ENCODE measurements at places on chromosomes 4 and X.

DNA sequence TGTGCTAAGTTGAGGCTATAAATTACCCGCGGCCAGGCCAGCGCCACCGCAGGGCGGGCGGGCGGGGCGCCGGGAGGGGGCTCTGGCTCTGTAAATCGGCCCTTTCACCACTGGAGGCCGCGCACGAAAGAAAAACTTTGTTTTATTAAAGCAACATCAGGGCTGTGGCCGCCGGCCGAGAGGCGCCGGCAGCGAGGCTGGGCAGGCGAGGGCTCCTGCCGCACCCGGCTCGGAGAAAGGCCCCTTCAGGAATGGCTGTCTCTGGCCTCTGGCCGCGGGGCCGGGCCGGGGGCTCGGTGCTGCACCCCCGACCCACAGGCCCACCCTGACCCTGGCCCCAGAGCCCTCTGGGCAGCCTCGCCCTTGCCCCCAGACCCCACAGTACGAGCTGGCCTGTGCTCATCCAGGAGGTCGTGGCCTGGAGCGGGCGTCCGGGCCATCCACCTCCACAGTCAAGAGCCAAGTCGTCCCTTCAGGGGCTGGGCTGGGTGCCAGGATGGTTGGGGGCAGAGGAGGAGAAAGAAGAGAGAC, 29.5 kb upstream of the FGFR3 start:
- no peak for DNase-seq

DNA sequence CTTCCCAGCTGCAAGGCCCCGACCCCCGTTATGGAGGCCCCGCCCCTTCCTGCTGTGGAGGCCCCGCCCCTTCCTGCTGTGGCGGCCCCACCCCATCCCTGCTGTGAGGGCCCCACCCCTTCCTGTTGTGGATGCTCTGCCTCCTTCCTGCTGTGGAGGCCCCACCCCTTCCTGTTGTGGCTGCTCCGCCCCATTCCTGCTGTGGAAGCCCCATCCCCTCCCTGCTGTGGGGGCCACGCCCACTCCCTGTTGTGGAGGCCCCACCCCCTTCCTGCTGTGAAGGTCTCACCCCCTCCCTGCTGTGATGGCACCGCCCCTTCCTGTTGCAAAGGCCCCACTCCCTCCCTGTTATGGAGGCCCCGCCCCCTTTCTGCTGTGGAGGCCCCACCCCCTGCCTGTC, 104.9 kb upstream of the PSAPL1 start:
- DNase-seq = no peak

- DNase-seq = no peak
These were observed 61.1 kb upstream of the DCTD start for GRCh38 chr4:182978152-182978827.

DNA sequence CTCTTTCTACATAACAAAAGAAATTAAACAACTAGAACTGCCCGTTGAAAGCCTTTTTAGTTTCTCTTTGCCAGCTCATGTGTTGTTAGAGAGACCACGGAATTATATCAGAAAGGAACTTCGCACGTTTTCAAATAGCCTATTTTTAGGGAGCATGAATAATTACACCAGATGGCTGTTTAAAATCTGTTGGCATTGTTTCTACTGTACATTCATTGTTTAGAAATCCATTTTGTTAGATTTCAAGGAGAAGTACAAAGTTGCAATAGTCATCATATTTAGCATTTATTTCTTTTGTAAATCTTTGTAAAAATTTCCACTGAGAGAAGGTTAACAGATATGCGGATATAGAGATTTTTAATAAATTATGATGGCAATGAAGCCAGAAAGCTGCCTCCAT, 403.0 kb upstream of the HS3ST1 start:
- no peak for DNase-seq

DNA sequence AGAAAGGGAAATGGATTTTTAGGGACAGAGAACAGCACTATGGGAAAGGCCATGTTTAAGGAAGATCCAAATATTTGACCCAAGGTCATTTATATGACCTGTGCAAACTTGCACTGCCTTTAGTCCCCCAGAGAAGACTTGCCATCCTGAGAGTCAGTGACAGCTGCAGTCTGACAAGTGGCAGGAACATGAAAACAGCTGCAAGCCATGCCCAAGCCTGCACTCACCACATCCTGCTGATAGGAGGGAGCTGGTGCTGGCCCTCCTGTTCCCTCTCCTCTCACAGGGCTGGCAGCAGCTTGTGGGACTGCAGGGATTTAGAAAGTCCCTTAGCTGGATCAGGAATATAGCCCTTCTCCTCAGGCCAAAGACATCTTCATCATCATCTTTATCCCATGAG, 187.7 kb downstream of the RAP1GDS1 start:
- DNase-seq = no peak

- peak; percentile 93 for DNase-seq
These were observed 3.4 kb upstream of the AVPR2 start for GRCh38 chrX:153900831-153901752.

- no peak for DNase-seq
These were observed 121.6 kb upstream of the FAT1 start for GRCh38 chr4:186845137-186845842.

DNA sequence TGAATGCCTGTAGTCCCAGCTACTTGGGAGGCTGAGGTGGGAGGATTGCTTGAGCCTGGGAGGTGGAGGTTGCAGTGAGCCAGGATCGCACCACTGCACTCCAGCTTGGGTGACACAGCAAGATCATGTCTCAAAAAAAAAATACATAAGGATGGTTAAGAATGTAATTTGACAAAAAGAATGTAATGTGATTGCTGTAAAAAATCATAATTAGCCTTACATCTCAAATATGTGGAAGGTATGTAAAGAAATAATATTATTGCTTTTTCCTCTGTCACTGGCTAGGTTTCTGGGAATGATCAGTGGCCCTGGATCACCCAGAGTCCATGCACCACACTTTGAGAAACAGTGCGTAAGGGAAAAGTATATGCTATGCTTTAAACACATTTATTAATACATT, 106.1 kb upstream of the C1GALT1C1 start:
- DNase-seq = no peak

- DNase-seq = no peak
These were observed 20.4 kb downstream of the SASH3 start for GRCh38 chrX:129800186-129800585.

GRCh38 chr4:74320559-74321118, 12.4 kb downstream of the EPGN start:
- peak; percentile 79 for DNase-seq

DNA sequence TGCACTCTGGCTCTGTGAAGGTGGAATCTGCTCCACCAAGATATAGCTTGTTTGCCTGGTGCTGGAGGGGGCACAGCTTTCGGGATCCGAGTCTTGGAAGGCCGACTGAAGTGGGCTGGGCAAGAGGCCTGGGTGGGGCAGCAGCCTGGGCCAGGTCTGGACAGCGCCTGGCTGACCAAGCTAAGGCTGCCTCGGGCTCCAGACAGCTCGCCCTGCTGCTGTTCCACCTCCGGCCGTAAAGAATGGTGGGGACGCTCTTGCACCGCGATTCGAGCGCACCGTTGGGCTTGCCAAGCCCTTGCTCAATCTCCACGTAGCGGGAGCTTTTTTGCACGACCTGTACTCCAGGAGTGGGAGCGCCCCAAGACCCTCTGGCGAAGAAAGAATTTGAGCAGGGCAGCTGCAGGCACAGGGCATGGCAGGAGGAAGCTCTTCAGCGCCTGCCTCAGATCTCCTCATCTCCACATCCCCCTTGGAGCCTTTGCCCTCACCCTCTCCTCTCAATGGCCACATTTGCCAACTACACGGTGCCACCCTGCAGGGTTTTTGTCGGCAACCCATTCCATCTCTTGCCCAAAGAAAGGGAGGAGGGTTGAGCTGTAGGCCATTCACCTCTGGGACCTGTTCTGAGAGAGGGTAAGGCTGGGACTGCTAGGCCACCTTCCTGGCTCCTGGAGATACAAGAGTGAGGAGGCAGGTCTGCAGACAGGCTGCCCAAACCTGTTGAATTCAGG, 18.9 kb downstream of the CNGA2 start:
- DNase-seq = no peak
